ENCODE measurements at places on chromosomes 3 and 15. TPM values are rescaled to one million over a fixed set of nuclear protein-coding genes. Genes with fewer than 3 reads are reported as not detected.

- H3K27me3 ChIP-seq, result no peaks in the 10 kb centered on the region
- peaks cover 24% of the 10 kb centered on the region for H3K4me1 ChIP-seq
- no peak for DNase-seq
- H3K4me3 ChIP-seq, result no peak overlapping the region
- H3K36me3 ChIP-seq, result no peaks in the 10 kb centered on the region
Observed at GRCh38 chr3:119647171-119647570, 13.2 kb downstream of the POPDC2 start.

DNA sequence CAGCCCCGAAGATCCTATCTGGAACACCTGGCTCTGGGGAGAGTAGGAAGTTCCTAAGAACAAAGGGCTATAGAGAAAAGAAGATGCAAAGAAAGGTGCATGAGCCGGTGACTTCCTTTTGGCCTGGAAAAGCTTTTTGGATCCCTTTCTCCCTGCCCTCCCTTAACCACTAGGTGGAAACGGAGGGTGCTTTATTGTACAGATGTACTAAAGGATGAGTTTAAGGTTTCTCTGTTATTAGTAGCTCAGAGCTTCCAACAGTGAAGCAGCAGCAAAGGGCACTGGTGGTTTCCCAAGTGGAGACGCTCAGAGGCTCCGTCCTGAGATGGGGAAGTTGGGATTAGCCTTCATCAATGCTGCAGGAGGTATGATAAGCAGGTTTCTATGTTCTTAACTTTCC, 5.9 kb upstream of the ADGRG7 start:
- DNase-seq, result no peak
- peaks cover 25% of the 10 kb centered on the region for H3K4me1 ChIP-seq
- no peak overlapping the region for H3K4me3 ChIP-seq

CFAP91 gene
- total RNA-seq, result 2.2 TPM

GRCh38 chr3:53707222-53707621, 139.0 kb downstream of the CHDH start:
- no peaks in the 10 kb centered on the region for H3K36me3 ChIP-seq
- no peaks in the 10 kb centered on the region for H3K27me3 ChIP-seq
- DNase-seq, result no peak
- H3K4me3 ChIP-seq, result no peak overlapping the region

CLPX gene
- 57.9 TPM for total RNA-seq

GRCh38 chr3:179969525-179969924, 67.2 kb downstream of the PEX5L start:
- peaks cover 27% of the 10 kb centered on the region for H3K4me1 ChIP-seq
- no peaks in the 10 kb centered on the region for H3K36me3 ChIP-seq
- H3K4me3 ChIP-seq, result no peak overlapping the region
- DNase-seq, result no peak
- no peak overlapping the region for H3K27ac ChIP-seq
- no peaks in the 10 kb centered on the region for H3K27me3 ChIP-seq

- DNase-seq, result no peak
- H3K4me1 ChIP-seq, result peaks cover 24% of the 10 kb centered on the region
- H3K27ac ChIP-seq, result no peak overlapping the region
- peaks cover 54% of the 10 kb centered on the region for H3K27me3 ChIP-seq
- H3K36me3 ChIP-seq, result no peaks in the 10 kb centered on the region
Observed at GRCh38 chr3:37450561-37450960, 276.2 kb upstream of the LRRFIP2 start.

ALPK3 gene
- total RNA-seq, result 23.0 TPM

GRCh38 chr15:52787123-52787503, 3.0 kb downstream of the ONECUT1 start:
- H3K27me3 ChIP-seq, result peaks cover 91% of the 10 kb centered on the region
- H3K27ac ChIP-seq, result no peak overlapping the region
- DNase-seq, result peak; percentile 64
- peaks cover 70% of the 10 kb centered on the region for H3K4me1 ChIP-seq

DNA sequence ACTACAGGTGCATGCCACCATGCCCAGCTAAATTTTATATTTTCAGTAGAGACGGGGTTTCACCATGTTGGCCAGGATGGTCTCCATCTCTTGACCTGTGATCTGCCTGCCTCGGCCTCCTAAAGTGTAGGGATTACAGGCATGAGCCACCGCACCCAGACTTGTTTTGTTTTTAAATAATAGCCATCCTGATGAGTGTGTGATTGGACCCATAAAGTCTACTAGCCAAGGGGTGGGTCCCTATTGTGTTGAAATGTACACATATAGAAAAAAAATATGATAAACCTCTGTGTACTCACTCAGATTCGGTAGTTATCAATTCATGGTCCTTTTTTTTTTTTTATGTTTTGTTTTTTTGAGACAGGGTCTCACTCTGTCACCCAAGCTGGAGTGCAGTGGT, 17.3 kb downstream of the ZNF592 start:
- peaks cover 3% of the 10 kb centered on the region for H3K4me1 ChIP-seq
- no peak for DNase-seq
- H3K27ac ChIP-seq, result no peak overlapping the region
- no peaks in the 10 kb centered on the region for H3K27me3 ChIP-seq
- peaks cover 16% of the 10 kb centered on the region for H3K36me3 ChIP-seq

DNA sequence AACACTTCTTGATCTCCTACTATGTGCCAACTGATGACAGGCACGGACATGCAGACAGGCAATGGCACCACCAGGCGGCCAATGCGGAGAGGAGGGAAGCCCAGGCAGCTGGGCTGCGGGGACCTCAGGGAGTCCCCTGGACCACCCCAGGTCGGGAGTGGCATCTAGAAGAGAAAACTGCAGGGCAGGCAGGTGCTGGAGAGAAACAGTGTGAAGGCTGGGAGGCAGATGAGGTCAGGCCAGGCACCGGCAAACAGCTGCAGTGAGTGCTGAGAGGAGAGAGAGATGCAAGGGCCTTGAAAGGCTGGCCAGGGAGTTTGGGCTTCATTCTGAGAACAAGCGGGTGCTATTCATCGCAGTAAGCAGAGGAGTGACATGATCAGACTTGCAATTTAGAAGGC, 29.1 kb downstream of the SLC6A1 start:
- no peaks in the 10 kb centered on the region for H3K4me1 ChIP-seq
- peak; percentile 31 for DNase-seq
- no peak overlapping the region for H3K27ac ChIP-seq
- no peak overlapping the region for H3K4me3 ChIP-seq

- DNase-seq, result no peak
- H3K36me3 ChIP-seq, result no peaks in the 10 kb centered on the region
- no peak overlapping the region for H3K4me3 ChIP-seq
- peaks cover 8% of the 10 kb centered on the region for H3K4me1 ChIP-seq
- no peak overlapping the region for H3K27ac ChIP-seq
Observed at GRCh38 chr15:44265757-44266156, 22.8 kb upstream of the GOLM2 start.
